Endodermal cell (in vitro differentiated cells): ENCODE measurements at places on chromosomes 11 and 22. TPM values are rescaled to one million over a fixed set of nuclear protein-coding genes. Genes with fewer than 3 reads are reported as not detected.

The GPR83 gene
- 0.13 to 0.35 TPM (median 0.19 TPM) in 3 replicates for total RNA-seq

The CD3D gene
- total RNA-seq = not detected in 3 replicates

DNA sequence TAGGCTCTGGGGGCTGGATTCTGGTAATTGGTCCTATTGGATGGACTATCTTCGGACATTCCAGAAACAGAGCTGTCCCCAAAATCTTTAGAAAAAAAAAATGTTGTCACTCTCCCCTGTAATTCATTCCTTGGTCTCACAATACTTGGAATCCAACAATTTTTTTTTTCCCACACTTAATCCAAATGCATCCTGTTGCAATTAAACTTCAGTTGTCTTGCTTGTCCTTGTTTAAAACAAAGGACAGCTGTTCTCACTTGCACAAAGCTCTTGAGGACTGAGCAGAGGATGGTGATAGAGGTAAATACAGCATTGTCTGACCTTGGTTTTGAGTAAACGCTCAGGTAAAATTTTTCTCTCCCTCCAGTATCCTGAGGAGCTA is 75.3 kb downstream of the SC5D start:
- no peak for DNase-seq

The TRIM6 gene
- 17.4 and 19.0 TPM in 2 replicates for total RNA-seq

DNA sequence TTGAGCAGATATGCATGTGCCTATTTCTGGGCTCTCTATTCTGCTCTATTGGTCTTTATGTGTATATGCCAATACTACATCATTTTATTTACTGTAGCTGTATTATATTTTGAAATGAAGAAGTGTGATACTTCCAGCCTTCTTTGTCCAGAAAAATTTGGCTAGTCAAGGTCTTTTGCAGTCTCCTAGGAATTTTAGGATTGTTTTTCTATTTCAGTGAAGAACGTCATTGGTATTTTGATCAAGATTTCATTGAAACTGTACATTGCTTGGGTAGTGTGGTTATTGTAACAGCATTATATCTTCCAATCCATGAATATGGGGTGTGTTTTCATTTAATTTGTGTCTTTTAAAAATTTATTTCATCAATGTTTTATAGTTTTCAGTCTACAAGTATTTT is 400.3 kb downstream of the AASDHPPT start:
- no peak for DNase-seq

The TRIM77 gene
- total RNA-seq = not detected in 2 replicates

DNA sequence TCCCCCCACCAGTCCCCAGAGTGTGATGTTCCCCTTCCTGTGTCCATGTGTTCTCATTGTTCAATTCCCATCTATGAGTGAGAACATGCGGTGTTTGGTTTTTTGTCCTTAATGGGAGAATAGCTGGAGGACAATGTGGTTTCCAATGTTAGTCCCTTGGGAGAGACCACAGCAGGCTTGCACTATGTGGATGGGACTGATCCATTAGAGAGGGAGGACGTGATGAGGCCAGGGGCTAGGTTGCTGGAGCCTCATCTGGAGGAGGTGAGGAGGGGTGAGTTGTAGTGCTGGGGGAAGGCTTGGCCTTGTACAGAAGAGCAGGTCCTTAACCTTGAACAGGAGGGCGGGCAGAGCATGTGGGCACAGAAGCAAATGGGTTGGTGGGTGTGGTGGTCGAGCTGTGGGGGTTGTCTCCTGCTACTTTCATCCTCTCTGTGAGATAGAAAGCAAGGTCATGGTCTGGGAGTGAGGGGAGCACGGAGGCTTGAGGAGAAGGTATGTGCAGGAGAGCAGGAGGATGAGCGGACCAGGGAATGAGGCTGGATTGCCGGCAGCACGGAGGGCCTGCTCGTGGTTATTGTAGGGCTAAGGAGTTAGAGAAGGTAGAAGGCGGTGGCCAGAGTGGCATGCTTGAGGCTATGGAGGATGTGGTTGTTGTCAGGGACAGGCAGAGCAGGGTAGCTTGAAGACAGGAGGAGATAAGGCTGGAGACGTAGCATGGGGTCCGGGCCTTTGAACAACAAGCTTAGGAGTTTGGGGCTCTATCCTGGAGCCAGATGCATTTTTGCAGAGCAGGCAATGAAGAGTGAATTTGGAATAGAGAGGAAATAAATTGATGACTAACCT is 11.2 kb upstream of the SREBF2 start:
- DNase-seq = no peak

The MAPK8IP2 gene
- total RNA-seq = 1.4 and 1.6 TPM in 2 replicates

- no peak for DNase-seq
Measured at GRCh38 chr11:13596611-13597326, 71.7 kb upstream of the FAR1 start.

- peak; percentile 79 for DNase-seq
Measured at GRCh38 chr22:35835998-35836691, 118.5 kb downstream of the APOL5 start.

DNA sequence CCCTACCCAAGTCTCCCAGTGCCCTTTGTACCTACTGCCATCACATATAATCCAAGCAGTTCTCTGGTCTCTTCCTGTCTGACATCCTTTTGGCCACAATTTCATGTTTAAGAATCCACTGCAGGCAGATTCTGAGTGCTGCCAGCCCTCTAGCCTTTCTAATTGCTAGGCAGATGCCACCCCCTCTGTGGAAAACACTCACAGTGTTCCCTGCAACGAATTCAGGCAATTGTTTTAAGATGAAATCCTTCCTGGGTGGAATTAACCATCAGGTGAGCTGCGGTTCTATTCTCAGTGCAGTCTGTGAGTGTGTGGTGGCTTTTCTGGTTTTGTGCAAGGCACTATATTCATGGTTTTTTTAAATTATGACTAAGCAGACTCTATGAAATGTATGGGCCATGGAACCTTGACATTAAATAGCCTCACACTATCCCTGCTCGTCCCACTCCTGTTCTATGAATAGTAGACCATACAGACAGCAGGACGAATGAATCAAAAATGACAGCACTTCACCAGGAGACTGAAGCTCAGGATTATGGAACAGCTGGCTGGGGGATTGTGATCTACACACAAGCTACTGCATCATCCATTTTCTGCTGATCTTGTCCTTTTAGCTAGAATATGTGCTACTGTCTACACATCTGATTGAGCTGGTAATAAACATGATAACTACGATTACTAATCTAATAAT is 29.8 kb upstream of the BMAL1 start:
- no peak for DNase-seq

- DNase-seq = no peak
Measured at GRCh38 chr22:46007003-46007847, 30.3 kb upstream of the WNT7B start.

The NLRP14 gene
- total RNA-seq = 0.18 and 0.33 TPM in 2 replicates

The ZNF214 gene
- total RNA-seq = 7.0 and 8.0 TPM in 2 replicates

DNA sequence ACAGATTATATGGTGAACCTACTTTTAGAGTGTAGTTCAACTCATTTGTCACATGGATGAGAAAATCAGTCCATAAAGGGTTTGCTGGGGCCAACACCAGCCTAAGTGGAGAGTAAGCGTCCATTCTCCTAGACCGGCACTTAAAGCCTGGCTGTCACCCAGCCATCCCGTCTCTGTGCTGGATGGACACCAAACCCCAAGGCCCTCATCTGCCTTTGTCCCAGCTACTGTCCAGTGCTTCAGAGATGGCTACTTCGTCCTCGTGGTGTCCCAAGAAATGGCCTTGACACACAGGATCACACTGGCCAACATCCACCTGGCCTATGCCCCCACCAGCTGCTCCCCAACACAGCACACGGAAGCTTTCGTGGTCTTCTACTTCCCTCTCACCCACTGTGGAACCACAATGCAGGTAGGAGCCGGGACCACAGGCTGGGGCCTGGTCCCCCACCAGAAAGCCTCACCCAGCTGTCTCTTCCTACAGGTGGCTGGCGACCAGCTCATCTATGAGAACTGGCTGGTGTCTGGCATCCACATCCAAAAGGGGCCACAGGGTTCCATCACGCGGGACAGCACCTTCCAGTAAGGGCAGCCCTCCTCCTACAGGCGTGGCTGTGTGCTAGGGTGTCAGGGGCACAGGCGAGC is 3.5 kb downstream of the ZP1 start:
- DNase-seq = no peak

The ART5 gene
- 5.4 and 6.4 TPM in 2 replicates for total RNA-seq

GRCh38 chr11:15158351-15159015 is 43.8 kb downstream of the INSC start:
- DNase-seq = no peak

- no peak for DNase-seq
Measured at GRCh38 chr22:42468841-42469240, 36.6 kb upstream of the NFAM1 start.

GRCh38 chr22:50184902-50185374 is 775 bp upstream of the TRABD start:
- DNase-seq = peak; percentile 76

GRCh38 chr11:75557666-75558494 is 4.2 kb upstream of the SERPINH1 start:
- DNase-seq = peak; percentile 63

The MEN1 gene
- total RNA-seq = 45.0 and 48.7 TPM in 2 replicates

The RAG2 gene
- total RNA-seq = not detected in 2 replicates

GRCh38 chr22:41966607-41967240 is 2.5 kb upstream of the SEPTIN3 start:
- DNase-seq = peak; percentile 87

DNA sequence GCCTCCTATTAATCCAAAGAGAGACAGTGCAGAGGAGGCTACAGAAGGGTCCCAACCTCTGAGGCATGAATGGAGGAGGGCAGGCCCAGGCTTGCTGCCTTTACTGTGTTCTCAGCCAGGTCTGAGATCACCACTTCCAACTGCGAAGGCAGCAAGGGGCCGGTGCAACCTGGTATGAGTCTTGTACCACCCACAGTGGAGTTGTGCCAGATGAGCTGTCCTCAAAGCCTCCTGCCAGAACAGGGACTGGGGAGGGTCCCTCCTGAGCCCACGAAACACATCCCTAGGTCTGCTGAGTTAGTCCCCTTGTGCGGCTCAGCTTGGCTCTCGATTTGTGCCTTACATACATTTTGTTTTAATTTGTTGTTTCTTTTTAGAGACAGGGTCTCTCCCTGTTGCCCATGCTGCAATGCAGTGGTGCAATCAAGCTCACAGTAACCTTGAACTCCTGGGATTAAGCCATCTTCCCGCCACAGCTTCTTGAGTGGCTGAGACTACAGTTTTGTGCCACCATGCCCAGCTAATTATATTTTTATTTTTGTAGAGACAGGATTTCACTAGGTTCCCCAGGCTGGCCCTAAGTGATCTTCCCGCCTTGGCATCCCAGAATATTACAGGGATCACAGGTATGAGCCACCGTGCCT is 9.3 kb downstream of the MIF start:
- DNase-seq = no peak

GRCh38 chr11:34836958-34837856 is 79.0 kb downstream of the APIP start:
- peak; percentile 69 for DNase-seq

- DNase-seq = peak; percentile 6
Measured at GRCh38 chr11:113570906-113571305, 95.7 kb upstream of the DRD2 start.

DNA sequence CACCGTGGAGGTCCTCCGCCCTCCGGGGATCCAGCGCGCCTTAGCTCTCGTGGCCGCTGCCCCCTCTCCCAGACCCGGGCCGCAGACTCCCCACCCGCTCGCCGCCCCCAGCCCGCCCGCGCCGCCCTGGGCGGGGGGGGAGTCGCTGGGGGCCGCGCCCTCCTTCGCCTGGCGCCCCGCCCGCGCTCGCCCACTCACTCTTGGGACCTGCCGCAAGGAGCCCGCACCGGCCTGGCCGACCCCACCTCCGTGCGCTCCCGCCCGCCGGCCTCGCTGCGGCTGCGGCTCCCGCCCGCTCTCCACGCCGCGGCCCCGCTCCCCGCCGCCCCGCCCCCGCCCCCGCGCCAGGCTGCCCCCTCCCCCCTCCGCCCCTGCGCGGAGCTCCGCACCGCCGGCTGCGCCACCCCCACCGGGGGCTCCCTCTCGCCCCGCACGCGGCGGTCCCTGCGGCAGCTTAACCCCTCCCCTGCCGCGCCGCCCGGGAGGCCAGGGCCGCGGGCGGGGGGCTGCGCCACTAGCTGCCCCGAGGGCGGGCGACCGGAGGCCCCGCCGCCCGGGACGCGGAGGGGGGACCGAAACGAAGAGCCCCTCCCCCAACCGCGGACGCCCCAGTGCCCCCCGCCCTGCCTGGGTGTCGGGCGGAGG is 724 bp upstream of the RASGRP2 start:
- DNase-seq = no peak

DNA sequence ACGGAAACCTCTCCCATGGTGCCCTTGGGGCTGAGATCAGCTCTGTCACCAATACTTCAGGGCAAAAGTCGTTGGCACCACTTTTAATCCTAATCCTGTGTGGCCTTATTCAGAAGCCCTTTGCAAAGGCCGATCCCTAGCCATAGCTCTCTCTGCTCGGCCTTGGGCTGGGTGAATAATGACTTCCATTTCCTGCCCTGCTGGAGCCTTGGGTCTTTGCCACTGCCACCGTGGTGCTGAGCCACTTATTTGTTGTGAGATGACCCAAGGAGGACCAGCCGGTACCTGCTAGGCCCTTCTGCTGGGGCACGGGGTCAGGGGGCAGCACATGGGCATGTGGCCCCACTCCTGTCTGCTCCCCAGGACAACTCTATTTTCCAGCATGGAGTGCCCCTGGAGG is 188.2 kb downstream of the ST3GAL4 start:
- DNase-seq = no peak

DNA sequence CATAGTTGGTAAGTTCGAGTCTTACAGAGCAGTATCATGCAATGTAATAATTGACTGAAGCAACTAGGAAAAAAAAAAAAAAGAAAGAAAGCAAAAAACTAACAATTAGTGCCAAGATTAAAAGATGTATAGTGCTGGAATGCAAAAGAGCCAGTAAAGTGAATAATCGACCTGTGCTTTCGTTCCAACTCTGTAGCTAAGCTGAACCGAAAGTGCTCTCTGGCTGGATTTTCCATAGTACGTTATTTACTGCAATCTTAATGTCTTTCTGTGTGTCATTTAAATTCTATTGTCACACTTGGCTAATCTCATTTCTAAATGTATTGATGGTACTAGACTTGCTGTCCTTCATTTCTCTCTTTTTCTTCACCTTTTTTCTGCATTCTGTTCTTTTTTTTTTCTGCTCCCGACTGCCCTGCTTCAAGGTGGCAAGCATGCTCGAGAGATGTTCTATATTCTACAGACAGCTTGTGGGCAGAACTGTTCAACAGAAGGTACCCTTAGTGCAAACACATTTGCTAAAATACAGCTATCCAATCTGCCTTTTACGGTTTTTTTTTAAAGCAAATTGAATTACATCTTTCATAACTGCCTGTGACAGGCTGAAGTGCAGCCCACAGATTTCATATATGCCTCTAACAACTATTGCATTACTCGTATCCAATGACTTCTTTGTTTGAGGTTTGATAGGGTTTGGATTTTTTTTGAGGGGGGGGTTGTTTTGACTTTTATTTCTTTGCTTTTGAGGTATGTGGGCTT is 204.2 kb upstream of the MTNR1B start:
- no peak for DNase-seq

GRCh38 chr22:49021131-49021925 is 806.3 kb downstream of the BRD1 start:
- peak; percentile 24 for DNase-seq

The NRGN gene
- 8.9 TPM in 2 replicates for total RNA-seq

The TSG101 gene
- 67.4 to 69.6 TPM (median 68.2 TPM) in 3 replicates for total RNA-seq

The COMMD9 gene
- total RNA-seq = 53.5 and 61.4 TPM in 2 replicates

GRCh38 chr22:23571486-23571885 is 8.6 kb downstream of the IGLL1 start:
- DNase-seq = peak; percentile 28

- DNase-seq = no peak
Measured at GRCh38 chr11:12111549-12112520, 1.4 kb downstream of the MICAL2 start.
